ENCODE measurements at places on chromosomes 12 and 14.
A peak's percentile ranks its signal among the peaks of the same experiment; 100 is the strongest.

DNA sequence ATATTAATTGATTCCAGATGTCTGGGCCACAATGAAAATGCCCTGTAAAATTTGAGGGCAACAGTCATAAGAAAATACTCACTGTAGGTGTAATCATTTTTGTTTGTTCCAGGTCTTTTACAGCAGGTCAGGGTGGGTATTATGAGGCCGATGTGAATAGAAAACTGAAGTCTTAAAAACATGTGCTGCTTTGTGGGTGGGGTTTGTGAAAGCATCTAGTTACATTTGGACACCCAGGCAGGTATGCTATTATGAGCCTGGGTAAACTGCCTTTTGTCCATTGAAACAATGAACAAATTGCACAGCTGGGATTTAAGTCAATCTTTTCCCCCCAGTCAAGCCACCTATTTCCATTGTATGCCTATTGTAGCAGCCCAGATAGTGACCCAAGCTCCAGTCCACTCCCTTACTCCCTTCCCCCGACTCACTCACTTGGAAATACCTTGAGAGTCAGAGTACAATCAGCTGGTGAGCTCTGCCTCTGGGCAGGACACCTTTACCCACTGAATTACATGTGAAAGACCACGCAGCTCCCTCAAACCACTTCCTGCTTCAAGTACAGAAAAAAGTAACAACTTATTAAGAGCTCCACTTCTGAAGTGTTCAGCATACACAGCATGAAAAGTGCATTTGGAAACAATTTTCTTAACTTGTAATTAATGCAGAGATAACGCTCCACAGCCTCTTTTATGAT lies 1.8 kb downstream of the IGF1 start:
- DNase-seq = peak; percentile 28

DNA sequence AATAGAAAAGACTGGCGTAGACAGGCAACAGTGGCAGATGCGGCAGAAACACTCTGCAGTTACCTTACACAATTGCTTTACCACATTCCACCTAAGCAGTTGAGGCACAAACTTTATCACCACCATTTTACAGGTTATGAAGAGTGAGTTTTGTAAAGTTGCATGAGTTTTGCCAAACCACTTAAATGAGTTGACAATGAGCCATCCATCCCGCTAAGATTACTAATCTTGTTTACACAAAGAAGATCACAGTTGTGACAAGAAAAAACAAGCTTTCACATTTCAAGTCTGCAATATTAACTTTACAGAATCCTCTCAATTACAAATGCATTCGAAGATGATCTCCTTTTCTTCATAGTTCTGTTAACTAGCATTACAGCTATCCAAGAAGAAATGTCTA lies 1.8 kb downstream of the TMCC3 start:
- DNase-seq = no peak

- peak; percentile 35 for DNase-seq
Observed at GRCh38 chr12:52630008-52630500, 11.7 kb upstream of the KRT73 start.

DNA sequence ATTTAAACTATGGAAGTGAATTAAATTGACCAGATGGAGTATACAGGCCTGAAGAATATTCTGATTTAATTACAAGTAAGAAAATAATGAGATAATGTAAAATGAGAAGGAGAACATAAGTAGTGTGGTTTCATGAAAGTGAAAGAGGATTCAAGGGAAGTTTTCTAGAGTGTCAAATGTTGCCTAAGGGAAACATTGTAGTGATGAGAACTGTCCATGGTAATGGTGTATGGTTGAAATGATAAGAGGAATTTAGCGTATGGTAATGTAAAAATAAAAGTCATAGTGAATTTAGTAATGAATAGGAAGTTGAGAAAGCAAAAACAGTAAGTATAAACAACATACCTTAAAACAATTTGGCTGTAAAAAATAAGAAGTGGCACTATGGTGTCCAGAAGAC lies 1954.6 kb upstream of the FLRT2 start:
- no peak for DNase-seq

GRCh38 chr14:20327005-20327869 lies 5.8 kb downstream of the CCNB1IP1 start:
- peak; percentile 82 for DNase-seq

DNA sequence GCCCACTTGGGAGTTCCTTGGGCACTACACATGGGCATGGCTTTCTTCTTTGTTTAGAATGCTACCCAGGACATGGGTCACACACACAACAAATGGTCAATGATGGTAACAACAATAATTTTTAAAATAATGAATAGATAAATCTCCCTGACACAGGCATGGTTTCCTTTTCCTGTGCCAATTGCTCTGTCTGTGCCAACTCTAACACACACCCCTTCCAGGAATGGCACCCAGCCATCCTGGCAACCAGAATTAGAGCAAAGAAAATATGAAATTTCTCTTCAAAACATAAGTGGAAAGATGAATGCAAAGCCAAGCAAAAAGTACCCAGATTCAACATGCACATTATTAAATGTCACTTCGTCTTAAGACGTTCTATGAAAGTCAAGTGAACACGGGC lies 104.9 kb upstream of the SOX5 start:
- no peak for DNase-seq

DNA sequence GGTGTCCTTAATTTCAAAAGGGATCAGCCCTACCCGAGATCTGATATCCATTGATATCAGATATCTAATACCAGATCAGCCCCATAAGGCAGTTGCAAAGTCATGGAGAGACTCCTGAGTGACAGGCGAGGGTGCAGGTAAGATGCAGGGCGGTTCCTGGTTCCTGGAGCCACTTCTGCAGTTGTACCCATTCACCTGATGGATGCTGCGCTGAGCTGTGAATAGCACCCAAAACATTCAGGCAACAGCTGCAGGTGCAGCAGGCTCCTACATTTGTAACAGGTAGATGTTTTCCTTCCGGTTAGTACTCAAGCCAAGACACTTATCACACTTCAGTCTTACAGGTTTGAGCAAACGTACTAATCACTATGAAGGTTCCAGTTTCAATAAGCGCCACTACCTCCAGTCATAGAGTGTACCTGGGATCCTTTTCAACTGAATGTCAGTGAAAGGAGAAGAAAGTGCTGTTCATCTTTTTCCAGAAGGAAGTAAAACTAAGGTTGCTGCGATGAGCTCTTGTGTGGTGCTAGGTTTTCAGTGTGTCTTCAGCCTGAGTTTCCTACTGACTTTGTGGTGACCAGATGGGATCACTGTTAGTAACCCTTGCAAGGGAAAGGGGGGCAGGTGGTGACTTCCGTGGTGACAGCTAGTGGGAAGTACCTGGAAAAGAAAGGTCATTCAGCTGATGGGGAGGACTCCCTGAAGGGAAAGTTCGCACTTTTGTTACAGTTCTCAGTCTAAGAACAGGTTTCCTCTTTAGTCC lies 1.9 kb downstream of the ATP6V0A2 start:
- peak; percentile 21 for DNase-seq

- DNase-seq = no peak
Observed at GRCh38 chr12:91210618-91211017, 28.0 kb upstream of the DCN start.

- DNase-seq = peak; percentile 74
Observed at GRCh38 chr14:102320033-102320660, 601 bp downstream of the ZNF839 start.

GRCh38 chr12:45648070-45648469 lies 81.4 kb upstream of the ARID2 start:
- DNase-seq = peak; percentile 84

- DNase-seq = no peak
Observed at GRCh38 chr12:84719997-84720396, 192.6 kb downstream of the SLC6A15 start.

- DNase-seq = peak; percentile 59
Observed at GRCh38 chr12:53499266-53500141, at the start of gene MAP3K12. TSS of gene MAP3K12 (minus strand) at chr12:53499458. CDS start at chr12:53487391, 12,067 bp downstream.

DNA sequence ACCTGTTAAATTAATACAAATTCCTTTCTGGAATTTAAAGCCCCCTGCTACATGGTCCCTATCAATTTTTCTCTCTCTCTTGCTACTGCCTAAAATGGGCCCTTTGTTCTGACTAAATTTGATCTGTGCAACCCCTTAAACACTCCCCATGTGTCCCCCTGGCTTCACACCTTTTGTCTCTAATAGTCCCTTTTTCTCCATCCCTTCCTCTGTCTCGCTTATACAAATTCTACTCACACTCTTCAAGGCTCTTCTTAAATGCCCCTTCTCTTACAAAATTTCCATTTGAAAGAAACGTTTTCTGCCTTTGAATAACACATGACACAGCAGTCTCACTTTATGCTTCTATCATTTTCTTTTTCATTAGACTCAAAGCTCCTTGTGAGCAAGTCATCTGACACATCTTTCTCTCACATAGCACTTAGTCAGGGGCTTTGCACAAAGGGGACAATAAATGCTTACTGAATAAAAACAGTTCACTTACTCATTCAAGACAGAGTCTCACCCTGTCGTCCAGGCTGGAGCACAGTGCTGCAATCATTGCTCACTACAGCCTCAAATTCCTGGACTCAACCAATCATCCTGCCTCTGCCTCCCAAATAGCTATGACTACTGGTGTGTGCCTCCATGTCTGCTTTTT lies 41.5 kb upstream of the NR2C1 start:
- DNase-seq = no peak

GRCh38 chr12:55624056-55624455 lies 12.6 kb upstream of the OR10P1 start:
- DNase-seq = no peak

DNA sequence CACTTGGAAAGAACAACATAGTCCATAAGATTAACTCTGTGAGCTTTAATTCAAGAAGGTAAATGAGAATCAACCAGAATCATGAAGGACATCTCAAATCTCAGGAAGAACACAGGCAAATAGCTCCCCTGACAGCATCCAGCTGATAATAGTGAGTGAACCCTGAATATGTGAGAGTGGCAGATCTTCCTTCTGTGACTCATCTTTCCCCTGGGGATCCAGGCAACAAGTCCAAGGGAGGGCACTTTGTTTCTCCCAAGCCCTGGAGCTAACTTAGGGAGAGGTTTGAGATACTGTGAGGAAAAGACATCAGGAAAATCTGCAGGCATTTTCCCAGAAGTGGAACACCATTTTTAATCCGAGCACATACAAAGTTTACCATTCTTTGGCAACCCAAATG lies 763.9 kb upstream of the MGAT4C start:
- DNase-seq = no peak

DNA sequence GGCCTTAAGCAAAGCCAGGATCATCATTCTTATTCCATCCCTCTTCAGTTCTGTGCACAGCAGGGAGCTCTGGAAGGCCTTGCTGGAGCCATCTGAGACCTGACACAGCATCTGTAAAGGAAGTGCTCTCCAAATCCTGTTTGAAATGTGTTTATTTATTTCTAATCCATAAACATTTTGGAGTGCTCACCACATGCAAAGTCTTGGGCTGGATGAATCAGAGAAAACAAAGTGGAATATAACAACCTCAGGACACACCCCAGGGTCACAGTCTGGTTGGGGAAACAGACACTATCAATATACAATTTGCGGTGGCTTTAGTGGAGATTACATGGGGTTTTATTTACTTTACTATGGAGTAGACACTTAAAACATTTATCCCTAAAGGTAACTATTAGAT lies 54.3 kb downstream of the BMP4 start:
- DNase-seq = peak; percentile 22

DNA sequence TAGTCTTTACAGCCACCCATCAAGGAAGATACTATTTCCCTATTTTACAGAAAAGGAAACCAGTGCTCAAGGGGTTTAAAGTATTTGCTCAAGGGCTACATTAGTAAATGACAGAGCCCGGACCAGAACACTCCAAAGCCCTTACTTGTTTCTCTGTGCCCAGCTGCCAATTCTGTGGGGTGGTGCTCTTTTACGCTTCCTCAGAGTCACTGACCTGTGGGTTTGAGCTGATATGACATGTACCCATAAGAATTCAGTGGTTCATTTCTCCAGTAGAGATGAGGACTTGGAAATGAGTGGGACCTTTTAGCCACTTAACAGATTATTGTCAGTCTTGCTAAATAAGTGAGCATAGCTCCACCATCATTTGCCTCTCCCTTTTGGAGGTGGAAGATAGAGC lies 37.4 kb upstream of the NKX2-8 start:
- no peak for DNase-seq

DNA sequence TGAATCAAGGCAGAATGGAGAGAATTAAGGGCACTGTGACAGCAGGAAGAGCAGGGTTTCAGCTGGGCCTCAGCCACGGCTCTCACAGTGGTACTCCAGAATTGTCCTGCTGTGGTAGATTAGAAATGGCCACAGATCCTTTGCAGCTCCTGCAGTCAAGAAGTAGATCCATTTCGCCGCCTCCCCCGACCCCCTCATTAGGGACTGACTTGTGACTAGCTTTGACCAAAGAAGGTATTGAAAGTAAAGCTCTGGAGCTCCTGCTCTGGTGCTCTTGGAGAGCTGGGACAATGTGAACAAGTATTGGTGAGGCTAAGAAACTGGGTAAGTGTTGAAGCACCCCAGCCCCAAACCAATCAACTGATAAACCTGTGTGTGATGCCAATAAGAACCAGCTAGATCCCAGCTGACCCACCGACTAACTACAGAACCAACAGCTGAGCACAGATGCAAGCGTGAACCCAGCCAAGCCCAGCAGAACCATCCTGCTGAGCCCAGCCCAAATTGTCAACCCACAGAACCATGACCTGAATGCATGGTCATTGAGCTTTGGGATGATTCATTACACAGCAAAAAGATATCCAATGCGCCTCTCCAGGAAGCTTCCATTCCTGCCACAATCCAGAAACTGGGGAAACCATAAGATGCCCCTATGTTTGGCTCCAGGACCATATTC lies 50.7 kb downstream of the JAG2 start:
- DNase-seq = no peak

GRCh38 chr14:90039253-90040010 lies 22.4 kb upstream of the KCNK13 start:
- no peak for DNase-seq

DNA sequence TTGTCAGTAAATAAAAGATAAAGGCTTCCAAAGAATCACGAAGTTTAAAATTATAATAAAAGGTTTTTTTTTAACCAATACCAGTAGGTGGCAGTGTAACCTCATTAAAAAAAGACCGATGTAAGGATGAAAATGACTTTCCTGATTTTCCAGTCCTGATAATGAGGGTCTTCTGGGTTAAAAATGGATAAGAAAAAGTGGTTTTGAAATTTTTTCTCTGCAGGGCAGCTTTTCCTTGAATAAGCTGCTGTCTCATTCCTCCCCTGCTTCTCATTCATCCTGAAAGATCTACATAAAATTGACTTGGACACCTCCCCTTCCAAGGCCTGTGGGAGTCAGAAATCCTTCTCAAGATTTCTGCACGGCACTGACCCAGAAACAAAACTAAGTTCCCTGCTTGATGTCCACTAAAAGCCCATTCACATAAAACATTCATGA lies 58.9 kb upstream of the FBXO33 start:
- DNase-seq = peak; percentile 42

- DNase-seq = no peak
Observed at GRCh38 chr14:52917735-52918134, 33.1 kb downstream of the FERMT2 start.

- no peak for DNase-seq
Observed at GRCh38 chr14:82755923-82756322, 1222.3 kb upstream of the SEL1L start.

- no peak for DNase-seq
Observed at GRCh38 chr14:92426237-92426636, 87.3 kb upstream of the RIN3 start.
